ENCODE measurements at places on chromosomes 16 and 17.

- no peak for DNase-seq
These were observed 6.7 kb downstream of the SNN start for GRCh38 chr16:11674818-11675560.

GRCh38 chr17:81492706-81493105 is 19.9 kb downstream of the ACTG1 start:
- DNase-seq, result no peak

- no peak for DNase-seq
These were observed 2.4 kb downstream of the VEZF1 start for GRCh38 chr17:57985675-57985974.

DNA sequence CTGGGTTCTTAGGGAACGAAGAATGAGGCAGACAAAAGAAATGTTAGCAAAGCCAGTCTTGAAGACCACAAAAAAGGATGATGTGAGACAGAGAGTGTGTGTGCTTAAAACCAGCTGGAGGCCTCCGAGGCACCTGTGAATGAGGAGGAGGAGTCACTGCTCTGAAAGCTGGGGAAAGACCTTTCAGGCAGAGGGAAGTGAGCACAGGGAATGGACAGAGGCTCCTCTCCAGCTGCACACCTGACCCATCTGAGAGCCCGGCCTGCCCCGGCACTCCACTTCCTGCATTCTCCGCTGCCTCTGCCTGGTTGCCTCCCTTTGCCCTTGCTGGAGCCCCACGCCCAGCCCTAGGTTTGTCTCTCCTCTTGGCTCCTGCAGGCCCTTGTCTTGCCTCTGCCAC is 55.2 kb upstream of the SREBF1 start:
- DNase-seq, result no peak

All from activated CD4-positive, alpha-beta memory T cell treated with anti-CD3 and anti-CD28 coated beads, Interleukin-2, amount 10 ng/mL, durations not matched to agents 7 days and 5 days (primary cell).